ENCODE measurements at places on chromosomes 3 and 15.

GRCh38 chr3:150227839-150228238 is 180.3 kb upstream of the TSC22D2 start:
- DNase-seq, result peak; percentile 49

DNA sequence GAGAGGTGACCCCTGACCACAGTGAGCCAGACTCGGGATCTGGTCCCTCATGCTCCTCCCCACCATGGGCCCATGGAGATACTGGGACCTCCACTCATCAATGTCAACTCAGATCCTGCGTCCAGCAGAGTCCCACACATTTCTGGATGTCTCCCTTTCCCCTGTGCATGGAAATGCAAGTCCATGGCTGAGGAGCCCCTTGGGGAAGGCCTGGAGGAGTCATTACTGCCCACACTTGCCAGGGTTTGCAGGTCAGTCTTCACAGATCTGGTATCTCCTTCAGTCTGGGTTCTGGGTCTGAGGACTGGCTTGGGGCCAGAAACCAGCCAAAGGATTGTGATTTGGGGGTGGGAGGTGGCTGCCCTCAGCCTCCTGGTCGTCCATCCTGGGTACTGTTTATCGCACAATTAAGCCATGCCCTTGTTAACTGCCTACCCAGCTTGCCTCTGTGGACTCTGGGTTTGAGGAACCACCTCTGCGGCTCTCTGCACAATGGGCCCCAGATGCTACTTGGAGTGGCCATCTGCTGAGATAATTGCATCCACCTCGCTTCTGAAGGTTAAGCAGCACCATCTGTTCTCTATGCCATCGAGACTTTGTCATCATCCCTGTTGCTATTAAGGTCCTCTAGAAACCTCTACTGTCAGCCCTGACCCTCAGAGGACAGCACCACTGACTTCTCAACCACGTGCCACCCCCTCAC is 49.9 kb upstream of the KLF13 start:
- peak; percentile 5 for DNase-seq

DNA sequence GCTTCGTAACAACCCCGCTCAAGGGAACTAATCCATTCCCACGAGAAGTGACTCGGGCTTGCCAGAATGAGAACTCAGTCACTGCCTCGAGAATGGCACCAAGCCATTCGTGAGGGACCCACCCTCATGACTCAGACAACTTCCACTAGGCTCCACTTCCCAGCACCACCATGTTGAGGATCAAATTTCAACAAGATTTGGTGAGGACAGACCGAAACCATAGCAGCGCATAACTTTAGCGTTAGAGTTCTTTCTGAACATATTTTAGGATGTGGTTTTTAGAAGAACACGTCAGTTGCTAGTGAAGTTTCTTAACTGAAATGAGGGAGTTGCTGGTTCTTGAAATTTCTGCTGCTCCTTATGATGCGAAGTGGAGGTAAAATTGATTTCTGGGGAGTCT is 13.5 kb downstream of the PTPRG start:
- no peak for DNase-seq

DNA sequence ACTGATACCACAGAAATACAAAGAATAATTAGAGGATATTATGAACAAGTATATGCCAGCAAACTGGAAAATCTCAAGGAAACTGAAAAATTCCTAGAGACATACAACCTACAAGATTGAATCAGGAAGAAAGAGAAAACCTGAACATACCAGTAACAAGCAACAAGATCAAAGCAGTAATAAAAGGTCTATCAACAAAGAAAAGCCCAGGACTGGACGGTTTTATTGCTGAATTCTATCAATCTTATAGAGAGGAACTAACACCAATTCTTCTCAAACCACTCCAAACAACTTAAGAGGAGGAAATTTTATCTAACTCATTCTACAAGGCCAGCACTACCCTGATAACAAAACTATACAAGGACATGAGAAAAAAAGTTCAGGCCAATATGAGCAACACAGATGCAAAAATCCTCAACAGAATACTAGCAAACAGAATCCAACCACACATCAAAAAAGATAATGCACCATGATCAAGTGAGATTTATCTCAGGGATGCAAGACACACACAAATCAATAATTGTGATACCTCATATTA is 71.1 kb upstream of the IMPG2 start:
- no peak for DNase-seq

Data from stimulated activated naive CD8-positive, alpha-beta T cell treated with anti-CD3 and anti-CD28 coated beads, Interleukin-15, amount 100 ng/mL, for 72 hours (primary cell).